Activated effector memory CD4-positive, alpha-beta T cell treated with Interleukin-2 at 50 U/mL for 16 hours (primary cell): ENCODE measurements at places on chromosomes 1 and 21.

GRCh38 chr1:59688976-59689375, 125.8 kb upstream of the HOOK1 start:
- DNase-seq, result no peak

DNA sequence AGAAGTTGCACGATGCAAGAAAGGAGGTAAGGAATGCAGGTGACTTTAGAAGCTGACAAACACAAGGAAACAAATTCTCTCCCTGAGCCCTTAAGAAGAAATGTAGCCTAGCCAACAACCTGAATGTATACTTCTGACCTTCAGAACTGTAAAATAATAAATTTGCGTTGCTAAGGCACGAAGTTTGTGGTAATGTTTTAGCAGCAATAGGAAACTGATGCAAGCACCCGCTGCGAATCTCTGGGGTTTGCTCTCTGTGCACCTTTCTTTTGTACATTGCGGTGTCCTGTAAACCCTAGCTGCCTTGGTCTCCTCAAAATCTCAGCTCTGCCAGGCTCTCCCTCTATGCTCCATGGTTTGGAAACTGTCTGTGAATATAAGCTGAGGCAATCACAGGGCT, 15.1 kb downstream of the CD53 start:
- DNase-seq, result no peak

DNA sequence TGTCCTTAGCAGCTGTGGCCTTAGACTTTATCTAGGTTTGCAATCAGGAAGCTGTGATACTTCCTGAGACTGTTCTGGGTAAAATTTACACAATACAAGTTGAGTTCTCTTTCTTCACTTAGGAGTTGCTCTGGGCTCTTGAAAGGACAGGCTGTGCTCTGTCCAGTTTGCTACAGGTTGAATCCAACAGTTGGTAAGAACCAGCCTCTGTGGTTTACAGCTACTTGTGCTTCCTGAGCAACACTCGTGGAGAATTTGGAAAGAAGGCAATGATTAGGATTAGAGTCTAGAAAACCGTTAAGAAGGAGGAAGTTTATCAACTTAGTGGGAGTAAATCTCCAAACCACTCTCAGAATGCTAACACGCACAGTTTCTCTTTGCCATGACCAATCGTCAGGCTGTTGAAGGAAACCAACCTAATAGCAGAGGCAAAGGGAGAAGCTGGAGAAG, 26.8 kb downstream of the GFI1 start:
- DNase-seq, result no peak

DNA sequence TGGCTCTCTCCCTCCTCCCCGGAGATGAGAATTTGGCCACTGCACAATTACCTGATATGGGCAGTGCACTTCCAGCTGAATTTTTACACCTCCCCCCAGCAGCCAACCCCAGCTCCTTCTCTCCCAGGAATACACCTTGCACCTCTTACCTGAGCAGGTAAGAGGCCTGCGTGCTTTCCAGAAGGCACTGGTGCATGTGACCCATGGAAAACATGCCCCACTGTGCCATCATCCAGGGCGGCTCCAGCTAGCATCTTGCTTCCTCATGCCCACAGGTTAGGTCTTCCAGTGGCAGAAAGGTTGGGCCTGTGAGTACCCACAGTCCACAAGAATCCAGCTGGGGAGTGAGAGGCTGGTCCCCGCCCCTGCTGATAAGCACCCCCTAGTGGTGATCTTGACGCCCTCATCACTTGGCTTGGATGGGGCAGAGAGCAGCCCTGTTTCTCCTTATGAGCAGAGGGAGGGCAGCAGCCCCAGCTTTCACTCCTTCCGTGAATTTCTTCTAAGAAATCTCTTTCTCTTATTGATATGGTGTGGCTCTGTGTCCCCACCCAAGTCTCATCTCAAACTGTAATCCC, 57.8 kb downstream of the EDARADD start:
- peak; percentile 23 for DNase-seq
